ENCODE measurements at places on chromosomes 2 and 18. TPM values are rescaled to one million over a fixed set of nuclear protein-coding genes. Genes with fewer than 3 reads are reported as not detected.

LYPD1 gene
- 76.6 TPM for total RNA-seq

GPR148 gene
- total RNA-seq: not detected

HRH4 gene
- total RNA-seq: not detected

BAZ2B gene
- 69.8 TPM for total RNA-seq

CLASP1 gene
- 54.8 TPM for total RNA-seq

ANKRD23 gene
- total RNA-seq: 2.4 TPM

MTIF2 gene
- 26.8 TPM for total RNA-seq

TOGARAM2 gene
- not detected for total RNA-seq

HOXD8 gene
- 15.6 TPM for total RNA-seq

RBM44 gene
- 0.44 TPM for total RNA-seq

RSAD2 gene
- total RNA-seq: 0.09 TPM

SPAST gene
- 24.9 TPM for total RNA-seq

DSG1 gene
- not detected for total RNA-seq

CNTNAP5 gene
- total RNA-seq: not detected

CIB4 gene
- not detected for total RNA-seq

PJVK gene
- total RNA-seq: 1.4 TPM

VWC2L gene
- not detected for total RNA-seq
